ENCODE measurements at places on chromosomes 6 and 20.

DNA sequence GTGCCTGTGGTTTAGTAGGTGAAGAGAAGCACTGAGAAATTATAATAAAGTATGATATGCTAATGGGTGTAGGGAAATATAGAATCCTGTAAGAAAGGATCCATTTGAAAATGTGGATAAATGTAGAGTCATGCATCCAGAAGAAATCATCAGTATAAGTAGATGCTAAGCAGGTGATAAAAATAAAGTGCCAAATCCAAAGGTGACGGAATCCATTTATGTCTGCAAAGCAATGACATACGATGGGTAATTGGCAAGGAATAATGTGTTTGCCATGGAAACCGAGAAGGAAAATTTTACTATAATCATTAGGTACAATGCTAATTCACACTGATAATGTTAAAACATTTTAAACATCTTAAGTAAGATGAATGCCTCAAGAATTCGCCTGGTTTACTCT, 163.0 kb downstream of the OPN5 start:
- no peak for DNase-seq

- no peak for DNase-seq
These were observed 188.8 kb upstream of the BTBD3 start for GRCh38 chr20:11728937-11729336.

- no peak for DNase-seq
These were observed 18.5 kb upstream of the SSR1 start for GRCh38 chr6:7331452-7331851.

DNA sequence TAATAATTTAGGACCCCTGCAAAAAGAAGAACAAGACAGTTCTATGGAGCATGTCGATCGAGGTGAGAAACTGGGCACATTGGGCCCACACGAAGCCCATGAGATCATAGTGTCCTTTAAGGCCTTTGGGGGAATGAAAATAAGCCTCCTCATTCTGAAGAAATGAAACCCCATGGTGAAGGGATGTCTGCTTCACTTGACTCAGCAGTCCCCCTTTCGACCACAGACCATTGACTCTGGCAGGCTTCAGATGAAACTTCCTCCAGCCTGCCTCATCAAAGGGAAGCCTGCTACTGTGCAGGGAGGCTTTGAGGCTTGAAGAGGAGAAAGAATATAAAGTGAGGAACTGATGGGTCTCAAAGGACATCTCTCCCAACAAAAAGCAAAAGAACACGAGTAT, 144.2 kb upstream of the FBXL4 start:
- DNase-seq, result no peak

GRCh38 chr20:54468082-54468481, 7.3 kb upstream of the DOK5 start:
- no peak for DNase-seq

DNA sequence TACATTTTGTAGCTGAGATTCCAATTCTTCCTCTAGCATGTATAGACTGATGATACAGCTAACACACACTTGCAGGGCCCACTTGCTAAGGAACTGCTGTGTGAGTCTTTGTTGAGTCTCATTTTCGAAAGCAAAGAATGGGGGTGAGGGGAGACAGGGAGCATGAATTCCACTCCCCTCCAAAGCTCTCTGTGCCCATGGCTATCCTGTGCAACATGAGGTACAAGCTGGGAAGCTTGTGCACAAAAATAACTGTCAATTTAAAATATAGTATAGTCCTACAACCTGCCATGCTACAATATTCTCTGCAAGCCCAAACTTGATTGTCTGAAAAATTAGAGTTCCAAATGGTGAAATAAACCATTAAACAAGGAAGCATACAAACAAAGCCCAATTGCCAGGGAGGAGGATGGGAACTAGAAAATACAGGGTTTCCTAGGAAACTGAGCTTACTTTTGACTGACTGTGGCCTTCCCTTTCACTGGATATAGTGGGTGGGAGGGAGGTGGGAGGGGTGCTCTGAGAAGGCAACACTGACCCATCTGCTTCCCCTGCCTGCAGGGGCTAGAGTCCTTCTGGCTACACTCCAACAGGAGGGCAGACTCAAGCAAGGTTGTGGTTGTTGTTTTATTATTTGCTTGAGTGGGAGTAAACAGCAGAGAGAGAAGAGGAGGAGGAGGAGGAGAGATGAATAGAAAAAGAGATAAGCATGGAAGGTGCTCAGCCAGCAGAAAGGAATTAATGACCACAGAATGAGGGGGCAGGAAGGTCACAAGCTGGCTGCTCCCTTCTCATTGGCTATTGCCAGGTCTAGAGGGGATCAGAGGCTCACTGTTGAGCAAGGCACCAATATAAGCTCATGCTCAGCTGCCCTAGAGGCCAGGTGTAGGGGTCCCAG, 84.6 kb downstream of the FYN start:
- no peak for DNase-seq

DNA sequence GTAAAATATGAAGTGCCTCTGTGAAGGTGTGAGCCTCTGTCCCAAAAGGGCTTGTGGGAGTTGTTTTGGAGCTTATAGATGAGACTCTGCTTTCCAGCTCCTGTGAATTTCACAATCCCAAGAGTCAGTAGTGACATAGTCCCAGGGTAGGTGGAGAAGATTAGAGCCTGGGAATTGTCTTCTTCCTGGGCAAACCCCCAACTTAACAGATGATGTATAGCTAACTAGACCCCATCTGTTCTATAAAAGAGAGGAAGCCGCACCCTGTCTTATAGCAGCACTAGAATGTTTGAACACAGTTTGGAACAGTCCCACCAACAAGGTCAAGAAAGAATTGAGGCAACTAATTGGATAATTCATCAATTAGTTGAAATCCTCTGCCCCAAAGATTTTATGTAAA, 294.7 kb downstream of the ZNF217 start:
- no peak for DNase-seq

DNA sequence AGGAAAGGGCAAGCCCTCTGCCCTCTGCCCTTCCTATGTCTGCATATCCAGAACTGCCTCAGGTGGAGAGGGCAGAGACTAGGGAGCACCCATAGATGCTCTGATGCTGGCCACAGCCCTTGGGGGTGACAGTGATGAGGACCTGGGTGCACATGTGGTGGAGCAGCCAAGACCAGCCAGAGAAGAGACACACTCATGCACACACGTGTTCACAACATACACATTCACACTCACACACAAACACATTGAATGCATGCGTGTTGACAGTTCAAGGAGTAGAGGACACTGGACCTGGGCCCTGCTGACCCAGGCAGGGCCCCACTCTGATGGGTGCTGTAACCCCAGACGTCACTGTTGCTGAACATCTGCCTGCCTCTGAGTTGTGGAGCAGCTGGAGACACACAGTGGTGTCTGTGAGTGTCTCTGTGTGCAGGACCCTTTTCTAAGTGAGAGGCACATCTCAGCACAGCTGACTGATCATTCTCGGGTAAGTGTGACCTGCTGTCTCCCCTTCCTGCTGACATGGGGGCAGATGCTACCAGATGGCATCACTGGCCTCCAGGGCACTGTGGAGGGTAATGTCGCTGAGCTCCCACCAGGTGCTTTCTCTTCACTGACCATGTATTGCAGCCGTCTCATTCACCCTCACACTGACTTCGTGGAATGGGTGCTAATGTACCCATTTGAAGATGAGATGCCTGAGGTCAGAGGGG, 30.1 kb upstream of the MAS1L start:
- DNase-seq, result no peak

DNA sequence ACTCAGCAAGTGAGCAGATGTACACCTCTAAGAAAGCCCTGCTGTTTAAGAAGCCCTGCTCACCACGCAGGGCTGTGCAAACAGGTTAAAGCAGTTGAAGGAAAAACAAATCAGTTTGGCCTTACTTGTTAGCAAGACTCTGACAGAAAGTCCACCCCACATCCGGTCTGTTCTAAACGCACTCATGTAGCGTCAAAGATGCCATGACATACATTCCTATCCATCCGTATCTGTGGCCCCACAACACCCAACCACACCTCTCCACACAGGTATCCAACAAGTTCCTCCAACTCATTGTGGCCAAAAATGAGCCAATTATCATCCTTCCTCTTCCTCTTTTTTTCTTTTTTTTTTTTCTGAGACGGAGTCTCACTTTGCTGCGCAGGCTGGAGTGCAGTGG, 22.8 kb upstream of the RAB22A start:
- DNase-seq, result no peak

GRCh38 chr6:69416776-69417175, 380.0 kb downstream of the LMBRD1 start:
- no peak for DNase-seq

DNA sequence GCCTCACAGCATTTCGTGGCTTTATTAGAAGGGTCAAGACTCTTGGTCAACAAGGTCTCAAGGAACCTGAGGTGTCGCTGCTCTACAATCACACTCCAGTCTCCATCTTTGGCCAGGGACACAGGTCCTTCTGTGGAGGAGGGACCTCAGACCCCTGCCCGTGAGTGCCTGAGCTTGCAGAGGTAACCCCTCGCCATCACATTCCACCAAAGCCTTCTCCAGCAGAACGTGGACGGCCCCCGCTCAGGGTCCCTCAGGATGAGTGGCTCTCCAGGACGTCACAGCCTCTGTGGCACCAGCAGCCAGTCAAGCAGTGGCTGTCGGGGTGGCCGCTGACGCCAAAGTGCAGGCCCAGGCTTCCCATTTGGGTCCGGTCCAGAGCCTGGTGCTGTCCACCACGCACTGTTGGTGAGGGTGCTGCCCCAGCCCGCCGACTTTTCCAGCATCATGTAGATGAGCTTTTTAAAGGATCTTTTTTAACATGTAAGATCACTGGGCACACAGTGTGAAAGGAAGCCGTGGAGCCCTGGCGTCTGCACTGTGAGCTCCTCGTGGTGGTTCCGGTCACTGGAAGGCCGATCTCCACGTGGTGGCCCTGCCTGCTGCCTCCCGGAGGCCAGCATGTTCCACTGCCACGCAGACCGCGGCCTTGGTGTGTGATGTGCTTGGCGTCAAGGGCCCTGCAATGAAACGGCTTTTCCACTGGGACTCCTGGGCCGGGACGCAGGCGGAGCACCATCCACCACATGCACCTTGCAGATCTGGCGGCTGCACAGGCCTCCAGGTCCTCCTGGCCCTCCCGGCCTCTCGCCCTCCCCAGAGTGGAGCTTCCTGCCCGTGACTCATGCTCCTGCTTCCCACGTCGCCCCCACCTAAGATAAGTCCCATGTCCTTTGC, 8.3 kb upstream of the KIF25 start:
- DNase-seq, result no peak

DNA sequence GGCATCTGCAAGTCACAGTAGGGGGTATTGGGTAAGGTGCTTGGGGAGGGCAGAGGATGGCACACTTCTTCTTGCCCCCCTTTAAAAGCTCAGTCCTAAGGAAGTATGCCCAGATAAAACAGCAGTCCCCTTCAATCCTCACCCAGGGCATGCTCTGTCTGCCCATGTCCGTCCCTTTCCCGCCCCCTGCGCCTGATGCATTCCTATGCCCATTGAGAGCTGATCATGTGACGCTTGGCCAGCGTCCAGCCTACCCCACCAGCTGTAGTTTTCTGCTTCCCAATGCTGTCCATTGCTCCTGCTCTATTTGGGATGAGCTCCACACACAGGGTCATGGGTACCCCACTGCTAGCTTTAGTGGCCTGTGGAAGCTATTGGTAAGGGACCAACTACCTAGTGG, 8.3 kb downstream of the SIGLEC1 start:
- no peak for DNase-seq

DNA sequence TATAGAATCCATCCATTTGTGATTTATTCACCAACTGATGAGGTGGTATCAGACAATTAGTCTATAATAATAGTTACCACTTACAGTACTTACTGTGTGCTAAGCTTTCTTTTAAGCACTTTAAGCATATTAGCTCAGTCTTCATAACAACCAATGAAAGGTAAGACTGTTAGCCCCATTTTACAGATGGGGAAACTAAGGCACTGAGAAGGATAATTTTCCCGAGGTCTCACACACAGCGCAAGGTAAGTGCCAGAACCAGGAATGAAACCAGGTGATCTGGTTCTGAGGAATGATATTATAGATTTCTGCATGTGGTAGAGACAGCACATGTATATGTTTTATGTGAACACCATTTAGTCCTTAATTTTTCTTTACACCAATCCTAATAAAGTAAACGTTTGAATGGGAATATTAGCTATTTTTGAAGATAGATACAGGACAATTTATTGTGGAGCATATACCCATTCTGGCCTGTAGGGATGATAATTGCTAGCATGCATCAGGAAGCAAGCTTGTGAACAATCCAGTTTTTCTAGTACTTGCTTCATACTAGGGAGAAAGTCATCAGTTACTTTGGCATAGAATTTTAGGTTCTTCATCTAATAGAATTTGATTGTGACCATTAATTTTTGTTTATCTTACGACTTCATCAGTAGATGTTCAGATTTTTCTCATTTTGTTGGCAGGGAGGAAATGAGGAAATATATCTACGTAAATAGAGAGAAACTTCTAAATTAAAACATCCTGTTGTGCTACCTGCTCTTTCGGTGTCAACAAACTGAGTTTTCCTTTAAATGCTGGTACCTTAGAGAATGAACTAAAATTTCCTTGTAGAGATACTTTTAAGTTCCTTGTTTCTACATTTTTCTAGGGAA, 3.0 kb downstream of the YWHAB start:
- no peak for DNase-seq

DNA sequence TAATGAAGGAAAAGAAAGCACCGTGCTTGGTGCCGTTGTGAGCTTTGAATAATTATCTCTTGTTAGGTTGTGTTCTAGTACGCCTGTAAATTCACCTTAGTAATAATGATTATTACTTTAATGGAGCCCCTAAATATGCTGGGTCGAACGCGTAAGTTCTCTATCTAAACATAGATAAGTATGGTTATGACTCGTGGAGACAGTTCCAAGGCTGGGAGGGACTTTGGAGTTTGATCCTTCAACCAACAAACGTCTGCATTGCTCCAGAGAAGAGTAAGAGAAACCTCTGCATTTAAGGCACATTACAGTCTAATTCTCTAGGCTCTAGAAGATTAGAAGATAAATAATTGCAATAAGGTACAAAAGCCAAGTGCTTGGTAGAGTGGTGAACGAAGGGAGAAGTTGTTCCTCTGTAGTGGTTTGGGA, 514 bp downstream of the ACOT13 start:
- no peak for DNase-seq

DNA sequence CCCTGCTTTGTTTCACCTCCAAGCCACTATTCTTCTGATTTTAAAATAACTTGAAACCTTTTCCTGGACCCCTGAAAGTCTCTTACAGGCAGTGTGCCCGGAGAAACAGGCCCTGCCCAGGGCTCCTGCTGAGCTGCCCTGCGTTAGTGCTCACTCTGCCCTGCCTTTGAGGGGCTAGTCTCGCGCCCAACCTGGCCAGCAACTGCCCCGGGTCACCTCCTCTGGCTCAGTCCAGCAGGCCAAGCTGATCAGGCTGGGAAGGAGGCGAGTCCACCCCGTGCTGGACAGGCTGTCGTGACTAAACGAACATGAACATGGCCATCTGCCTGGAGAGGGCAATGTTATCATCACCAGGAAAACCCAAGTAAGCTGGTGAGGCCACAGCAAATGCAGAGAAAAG, 245.4 kb downstream of the ANKRD60 start:
- DNase-seq, result no peak

Measured in keratinocyte (primary cell).